Keratinocyte (primary cell): ENCODE measurements at places on chromosomes 7 and 10. TPM values are rescaled to one million over a fixed set of nuclear protein-coding genes. Genes with fewer than 3 reads are reported as not detected.

DNA sequence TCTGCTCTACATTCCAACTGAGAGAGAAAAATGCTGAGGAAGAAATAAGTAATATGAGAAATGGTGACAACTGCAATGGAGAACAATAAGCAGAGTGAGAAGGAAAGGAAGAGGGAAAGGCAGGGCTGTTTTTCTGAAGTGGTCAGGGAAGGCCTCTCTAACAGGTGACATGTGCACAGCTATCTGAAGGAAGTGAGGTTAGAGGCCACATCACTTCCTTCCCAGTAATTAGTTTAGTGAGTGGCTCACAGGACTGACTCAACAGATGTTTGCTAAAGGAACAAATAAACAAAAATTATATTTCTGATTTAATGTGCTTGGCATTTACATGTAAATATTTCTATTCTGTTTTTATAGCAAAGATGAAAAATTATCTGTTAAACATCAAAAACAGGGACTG, 77.9 kb downstream of the ARHGAP21 start:
- DNase-seq, result no peak

DNA sequence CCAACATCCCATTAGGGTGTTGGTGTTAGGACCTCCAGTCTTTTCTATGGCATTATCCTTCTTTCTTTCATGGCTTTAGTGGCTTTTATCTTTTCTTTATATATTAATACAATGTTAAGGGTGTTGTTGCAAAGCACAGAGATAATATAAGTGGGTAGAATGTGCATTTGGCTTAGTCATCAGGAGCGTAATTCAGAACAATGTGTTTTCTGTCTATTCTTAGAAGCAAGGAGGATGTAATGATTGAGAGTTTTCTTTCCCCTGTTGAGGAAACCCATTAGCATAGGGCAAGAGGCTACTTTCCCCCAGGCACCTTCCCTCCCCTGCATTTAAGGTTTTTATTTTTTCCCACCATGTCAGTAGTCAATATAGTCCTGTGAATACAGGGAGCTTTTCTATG, 79.7 kb downstream of the TMEM106B start:
- DNase-seq, result no peak

Gene NEUROD6
- not detected in 3 replicates for polyA plus RNA-seq

DNA sequence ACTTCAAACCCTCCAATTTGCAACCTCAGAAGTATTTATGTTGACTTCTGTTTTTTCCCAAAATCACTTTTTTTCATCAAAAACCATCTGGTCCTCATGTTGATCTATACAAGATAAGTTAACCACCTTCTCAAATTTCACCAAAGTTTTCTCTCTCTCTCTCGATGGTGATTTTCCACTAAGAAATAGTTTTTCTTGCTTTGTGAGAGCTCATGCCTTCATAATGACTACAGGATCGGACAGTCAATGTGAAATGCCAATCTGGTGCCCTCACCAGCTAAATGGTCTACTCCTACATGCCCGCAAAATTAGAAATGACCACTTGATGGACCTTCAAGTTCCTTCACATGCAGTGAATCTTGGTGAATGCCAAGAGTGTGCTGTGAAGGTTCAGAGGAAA, 40.4 kb downstream of the CNNM1 start:
- DNase-seq, result no peak
